Fibroblast of upper back skin (primary cell): ENCODE measurements at places on chromosomes 2 and 18.

DNA sequence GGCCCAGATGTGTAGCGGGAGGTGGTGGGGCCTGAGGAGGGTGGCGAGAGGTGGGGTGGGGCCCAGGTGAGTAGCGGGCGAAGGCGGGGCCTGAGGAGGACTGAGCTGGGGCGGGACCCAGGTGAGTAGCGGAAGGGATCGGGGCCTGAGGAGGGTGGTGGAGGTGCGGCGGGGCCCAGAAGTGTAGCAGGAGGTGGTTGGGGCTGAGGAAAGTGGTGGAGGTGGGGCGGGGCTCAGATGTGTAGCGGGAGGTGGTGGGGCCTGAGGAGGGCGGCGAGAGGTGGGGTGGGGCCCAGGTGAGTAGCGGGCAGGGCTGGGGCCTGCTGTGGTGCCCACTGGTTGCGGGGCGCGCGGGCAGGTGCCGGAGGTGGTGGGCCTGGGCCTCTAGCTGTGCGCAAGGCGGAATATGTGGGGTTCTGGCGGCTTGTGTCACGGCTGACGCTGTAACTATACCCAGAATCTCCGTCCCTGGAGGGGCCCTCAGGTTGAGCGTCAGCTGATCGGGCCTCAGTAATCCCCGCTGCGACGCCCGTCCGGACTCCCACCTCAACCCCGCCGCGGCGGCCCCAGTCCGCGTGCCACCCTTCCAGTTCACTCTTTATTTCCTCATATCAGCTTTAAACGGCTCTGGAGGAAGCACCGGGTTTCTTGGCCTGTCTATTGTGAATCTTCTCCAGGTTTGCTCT, 866 bp upstream of the SF3B6 start:
- no peak for DNase-seq

- no peak for DNase-seq
Observed at GRCh38 chr2:191629001-191629453, 48.9 kb upstream of the NABP1 start.

GRCh38 chr2:39499336-39499735, 62.3 kb upstream of the MAP4K3 start:
- DNase-seq: peak; percentile 34

DNA sequence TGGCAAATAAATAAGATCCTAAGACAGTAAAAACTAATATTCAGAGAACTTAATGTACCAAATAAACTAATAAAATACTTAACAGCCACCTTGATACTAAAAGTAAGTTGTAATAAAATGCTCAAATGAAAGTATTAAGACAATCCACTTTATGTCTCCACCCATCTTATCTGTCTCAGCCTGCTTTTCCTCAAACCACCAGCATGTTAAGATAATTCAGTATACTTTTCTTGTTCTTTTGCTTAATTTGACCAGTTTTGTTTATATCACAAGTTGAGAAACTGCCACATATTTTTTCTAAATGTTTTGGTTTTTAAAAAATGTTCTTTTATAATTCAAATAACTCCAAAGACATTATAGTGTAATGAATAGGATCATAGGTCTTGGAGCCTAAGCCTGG, 142.0 kb downstream of the MBD5 start:
- no peak for DNase-seq

DNA sequence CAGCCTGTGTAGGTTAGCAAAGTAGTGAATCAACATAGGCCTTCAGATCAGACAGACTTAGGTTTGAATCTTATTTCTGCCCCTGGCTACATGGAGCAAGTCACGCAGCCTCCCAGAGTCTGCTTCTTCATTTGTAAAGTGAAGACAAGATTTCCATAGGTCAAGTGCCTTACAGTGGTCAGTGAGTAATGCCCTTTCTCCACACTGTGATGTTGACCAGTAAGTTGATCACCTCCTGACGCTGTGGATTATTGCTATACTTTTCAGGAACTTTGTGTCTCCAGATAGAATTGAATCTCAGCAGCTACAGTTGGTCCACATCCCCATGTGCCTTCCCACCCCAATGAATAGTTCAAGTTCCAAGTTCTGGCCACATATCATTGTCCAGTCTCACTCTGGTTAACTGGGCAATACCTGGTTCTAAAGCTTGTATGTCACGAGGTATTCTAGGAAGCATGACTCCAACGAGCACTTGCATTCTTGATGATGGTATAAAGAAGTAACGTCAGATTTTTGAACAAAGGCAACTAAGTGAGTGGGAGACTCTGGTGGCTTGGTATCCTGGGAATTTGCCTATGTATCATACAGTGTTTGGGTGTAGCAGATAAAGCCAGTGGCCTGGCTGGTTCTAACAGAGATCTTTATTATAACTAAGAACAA, 2.1 kb upstream of the CLIP4 start:
- DNase-seq: no peak

DNA sequence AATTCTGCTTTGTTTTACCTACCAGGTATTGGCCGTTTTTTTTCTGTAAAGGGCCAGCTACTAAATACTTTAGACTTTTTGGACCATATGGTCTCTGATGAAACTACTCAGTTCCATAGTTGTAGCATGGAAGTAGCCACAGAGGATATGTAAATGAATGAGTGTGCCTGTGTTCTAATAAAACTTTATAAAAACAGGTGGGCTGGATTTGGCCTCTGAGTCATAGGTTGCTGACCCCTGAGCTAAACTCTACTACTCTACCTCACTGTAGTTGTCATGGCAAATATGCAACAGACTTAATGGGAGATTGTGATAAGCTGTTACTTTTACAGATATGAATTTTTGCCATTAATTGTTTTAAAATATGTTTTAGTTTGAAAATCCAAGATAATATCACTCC, 19.7 kb downstream of the CLIP4 start:
- DNase-seq: no peak

GRCh38 chr2:17476830-17477229, 41.4 kb downstream of the RAD51AP2 start:
- no peak for DNase-seq

DNA sequence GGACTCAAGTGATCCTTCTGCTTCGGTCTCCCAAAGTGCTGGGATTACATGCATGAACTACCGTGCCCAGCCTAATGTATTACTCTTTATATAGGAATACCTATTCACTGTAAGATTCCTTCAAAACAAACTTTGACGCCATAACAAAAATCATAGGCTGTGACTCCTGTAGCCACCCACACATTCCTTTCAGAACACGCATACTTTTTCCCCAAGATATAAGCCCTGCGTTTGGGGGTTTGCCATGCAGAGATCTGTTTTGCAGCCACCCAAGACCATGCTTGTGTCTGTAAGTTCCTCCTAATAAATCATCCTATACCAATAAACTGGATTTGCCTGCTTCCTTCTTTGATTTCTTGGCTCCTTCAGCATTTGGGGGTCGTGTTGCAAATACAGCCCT, 46.0 kb upstream of the STON1 start:
- DNase-seq: peak; percentile 76

- DNase-seq: no peak
Observed at GRCh38 chr2:83162421-83162820, 1296.7 kb downstream of the SUCLG1 start.

GRCh38 chr2:21392649-21393048, 268.9 kb downstream of the TDRD15 start:
- DNase-seq: no peak

GRCh38 chr2:127400533-127400896, 12.7 kb upstream of the MAP3K2 start:
- DNase-seq: no peak

DNA sequence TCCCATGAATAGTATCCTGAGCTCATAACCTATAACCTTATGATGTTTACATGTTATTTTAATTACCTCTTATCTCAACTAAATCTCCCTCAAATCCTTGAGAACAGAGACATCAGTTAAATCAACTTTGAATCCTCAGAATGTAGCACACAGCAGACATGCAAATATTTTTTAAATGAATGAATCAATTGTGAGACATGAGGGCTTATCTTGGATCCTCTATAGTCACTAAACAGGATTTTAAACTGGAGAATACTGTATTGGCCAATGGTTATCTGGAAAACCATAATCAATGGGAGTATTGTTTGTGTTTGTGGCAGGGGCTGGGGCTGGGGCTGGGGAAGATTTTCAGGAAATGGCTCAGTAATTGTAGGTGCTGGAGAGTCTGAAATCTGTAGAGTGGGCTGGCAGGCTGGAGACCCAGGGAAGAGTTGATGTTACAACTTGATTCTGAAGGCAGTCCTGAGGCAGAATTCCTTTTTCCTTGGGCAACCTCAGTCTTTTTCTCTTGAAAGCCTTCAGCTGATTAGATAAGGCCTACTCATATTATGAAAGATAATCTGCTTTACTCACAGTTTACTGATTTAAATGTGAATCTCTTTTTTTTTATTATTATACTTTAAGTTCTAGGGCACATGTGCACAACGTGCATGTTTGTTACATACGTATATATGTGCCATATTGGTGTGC, 106.3 kb downstream of the NCOA1 start:
- no peak for DNase-seq

- DNase-seq: no peak
Observed at GRCh38 chr2:182831101-182831500, 35.3 kb downstream of the FRZB start.

DNA sequence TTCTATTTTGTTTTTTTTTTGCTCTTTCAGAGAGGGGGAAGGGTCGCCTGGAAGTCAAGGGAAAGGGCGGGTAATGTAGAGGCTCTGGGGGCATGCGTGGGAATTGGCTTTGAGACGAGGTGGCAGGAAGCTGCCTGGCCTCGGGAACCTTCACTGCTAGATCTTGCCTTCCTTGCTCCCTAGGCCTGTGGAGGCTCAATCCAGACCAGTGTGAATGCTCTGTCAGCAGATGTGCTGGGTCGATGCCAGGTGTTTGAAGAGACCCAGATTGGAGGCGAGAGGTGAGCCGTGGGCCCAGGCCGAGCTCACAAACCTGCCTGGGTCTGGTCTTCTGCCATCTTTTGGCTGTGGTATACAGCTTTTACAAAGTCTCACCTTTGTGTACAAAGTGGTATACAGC, 15.5 kb downstream of the CCT7 start:
- no peak for DNase-seq

GRCh38 chr18:58373481-58373880, 255.4 kb downstream of the ALPK2 start:
- no peak for DNase-seq

DNA sequence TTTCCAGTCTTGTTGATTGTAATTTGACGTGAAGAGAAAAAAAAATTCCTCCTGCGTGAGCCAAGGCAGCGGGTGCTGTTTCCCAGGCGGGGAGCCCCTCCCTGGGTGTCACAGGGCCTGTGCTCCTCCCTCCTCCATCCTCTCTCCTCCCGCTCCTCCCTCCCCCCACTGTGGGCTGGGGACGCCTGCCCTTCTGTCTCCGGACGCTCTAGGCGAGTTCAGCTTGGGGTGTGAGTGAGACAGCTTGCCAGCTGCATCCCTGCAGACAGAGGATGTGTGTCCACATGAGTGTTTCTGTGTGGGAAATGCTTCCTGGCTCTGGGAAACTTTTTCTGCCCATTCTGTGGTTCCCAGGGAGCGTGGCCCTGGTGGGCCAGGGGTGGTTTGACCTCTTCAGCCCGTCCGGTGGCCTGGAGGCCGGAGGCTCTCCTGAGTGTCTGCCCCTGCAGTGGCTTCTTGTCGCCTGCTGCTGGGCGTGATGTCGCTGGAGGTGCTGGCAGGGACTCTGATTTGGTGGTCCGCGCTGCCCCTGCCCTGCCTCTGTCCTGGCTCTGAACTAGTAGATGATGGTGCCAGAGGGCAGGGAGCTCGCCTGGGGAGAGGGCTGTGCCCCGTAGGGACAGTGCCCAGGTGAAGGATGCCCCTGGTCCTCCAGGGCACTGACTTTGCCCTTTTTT, 96.4 kb downstream of the USP40 start:
- DNase-seq: no peak

GRCh38 chr2:192195548-192196418, 1.1 kb upstream of the TMEFF2 start:
- peak; percentile 20 for DNase-seq

GRCh38 chr2:227826019-227826521, 12.4 kb downstream of the CCL20 start:
- no peak for DNase-seq

DNA sequence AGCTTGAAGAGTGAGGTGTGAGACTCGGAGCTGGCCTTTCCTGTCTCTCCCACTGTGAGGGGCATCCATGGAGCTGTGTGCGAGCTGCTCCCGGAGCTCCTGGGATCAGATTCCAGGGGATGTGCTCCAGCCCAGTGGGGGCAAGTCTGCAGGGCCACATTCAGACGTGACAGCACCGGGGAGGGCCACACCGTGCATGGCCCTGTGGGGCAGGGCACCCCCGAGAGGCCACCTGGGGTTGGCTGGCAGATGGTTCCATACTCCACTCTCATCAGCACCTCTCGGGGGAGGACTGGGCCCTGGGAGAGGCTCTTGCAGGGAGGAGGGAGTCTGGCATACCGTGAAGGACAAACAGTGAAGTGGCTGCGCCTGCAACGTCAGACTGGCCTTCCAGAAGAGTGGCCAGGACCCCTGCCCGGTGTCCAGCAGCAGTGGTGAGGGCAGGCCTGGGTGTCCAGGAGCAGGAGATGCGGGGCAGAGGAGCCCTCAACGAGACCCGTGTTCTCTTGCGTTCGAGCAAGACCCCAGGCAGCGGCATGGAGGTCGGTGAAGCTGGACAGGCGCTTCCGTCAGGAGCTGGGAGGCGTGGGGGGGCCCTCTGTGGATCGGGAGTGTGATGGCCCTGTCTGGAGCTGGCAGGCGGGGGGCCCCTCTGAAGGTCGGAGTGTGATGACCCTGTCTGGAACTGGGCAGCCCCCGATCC, 84.3 kb downstream of the ASB1 start:
- DNase-seq: no peak

DNA sequence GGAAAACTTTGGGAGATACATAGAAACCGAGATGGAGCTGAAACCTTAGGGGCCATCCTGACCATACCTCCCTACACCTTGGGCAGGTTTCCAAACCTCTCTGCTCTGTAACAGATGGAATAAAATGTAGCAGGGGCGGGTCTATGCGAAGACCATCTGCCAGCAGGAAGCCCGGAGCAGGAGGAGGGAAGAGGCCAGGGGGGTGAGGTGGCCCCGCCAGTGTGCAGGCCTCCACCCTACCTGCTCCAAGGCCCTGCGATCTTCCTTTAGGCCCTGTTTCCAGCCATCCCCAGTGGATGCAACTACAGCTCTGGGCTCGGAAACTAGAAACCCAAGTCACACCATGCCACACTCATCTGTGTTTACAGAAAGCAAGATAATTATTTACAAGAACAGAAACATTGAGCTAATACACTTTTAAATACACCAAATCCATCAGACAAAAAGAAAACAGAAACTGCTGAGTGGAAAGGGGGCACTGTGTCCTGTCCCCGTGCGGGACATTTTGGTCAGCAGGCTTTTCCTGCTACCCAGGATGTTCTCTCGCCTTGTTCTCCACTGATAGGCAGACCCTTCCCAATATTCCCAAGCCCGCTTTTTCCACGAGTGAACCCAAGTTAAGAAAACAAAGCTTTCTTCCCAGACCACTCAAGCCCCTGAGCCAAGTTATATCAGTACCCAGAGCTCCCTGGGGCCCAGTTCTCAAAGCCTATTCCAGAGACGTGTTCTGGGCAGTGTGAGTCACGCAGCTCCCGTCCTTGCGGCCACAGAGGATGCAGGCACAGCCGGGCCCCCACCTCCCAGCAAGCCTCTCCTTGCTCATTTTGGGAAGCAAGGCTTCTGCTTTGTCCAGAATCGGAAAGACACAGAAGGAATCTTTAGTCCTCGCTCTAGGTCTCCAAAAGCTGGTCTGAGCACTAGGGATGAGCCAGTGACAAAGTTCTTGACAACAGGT, 17.3 kb downstream of the CIB4 start:
- DNase-seq: peak; percentile 8
